AG09319 (cell line): ENCODE measurements at places on chromosomes 5 and 9.

DNA sequence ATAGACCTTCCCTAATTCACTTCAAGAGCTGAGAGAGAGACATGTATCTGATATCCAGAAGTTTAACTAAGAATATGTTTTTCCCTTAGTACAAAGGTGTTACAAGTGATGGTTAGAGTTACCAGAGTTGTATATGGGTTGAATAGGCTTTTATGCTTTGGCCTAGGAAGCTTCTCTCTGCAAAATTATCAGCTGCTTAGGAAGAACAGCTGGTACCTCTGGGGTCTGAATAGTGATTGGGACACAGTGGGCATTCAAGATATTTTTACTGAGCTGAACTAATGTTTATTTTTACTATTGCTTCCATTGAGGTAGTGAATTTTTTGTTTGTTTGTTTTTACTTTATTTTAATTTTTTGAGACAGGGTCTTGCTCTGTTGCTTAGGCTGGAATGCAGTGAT lies 67.6 kb upstream of the BASP1 start:
- DNase-seq: no peak

GRCh38 chr9:124810663-124811355 lies 33.9 kb downstream of the OLFML2A start:
- DNase-seq: no peak

GRCh38 chr5:15284706-15285105 lies 215.3 kb upstream of the FBXL7 start:
- DNase-seq: no peak

DNA sequence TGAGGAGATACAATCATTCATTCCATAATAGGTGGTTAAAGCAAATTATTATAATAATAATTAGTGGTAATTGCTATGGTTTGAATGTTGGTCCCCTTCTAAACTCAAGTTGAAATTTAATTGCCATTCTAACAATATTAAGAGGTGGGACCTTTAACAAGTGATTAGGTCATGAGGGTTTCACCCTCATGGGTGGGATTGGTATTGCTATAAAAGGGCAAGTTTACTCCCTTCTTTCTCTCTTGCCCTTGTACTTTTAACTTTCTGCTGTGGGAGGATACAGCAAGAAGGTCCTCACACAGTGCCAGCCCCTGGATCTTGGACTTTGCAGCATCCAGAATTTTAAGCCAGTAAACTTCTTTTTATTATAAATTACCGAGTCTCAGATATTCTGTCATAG lies 101.9 kb upstream of the PARP8 start:
- no peak for DNase-seq

DNA sequence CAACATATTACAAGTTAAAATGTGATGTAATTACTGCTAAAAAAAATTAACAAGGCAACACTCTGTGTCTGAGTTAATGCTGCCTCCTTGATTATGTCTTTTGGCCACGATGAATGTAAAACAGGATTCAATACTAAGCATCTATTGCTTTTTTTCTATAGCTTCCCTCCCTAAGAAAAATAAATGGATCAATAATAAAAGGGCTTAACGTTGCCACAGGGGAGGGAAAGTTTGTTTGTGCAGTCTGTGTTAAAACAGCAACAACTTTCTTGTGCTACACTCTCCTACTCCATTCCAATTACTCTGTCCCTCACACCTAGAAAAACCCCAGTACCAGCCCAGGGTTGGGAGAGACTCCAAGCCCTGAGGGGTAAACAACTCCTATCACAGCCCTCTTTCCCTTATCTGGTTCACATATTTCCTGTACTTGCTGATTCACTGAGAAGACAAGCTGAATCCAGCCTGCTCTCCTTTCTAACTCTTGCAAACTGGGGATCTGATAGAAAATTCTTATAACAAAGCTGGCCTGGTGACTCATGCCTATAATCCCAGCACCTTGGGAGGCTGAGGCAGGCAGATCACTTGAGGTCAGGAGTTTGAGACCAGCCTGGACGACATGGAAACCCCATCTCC lies 44.8 kb downstream of the PTPN3 start:
- DNase-seq: peak; percentile 19

DNA sequence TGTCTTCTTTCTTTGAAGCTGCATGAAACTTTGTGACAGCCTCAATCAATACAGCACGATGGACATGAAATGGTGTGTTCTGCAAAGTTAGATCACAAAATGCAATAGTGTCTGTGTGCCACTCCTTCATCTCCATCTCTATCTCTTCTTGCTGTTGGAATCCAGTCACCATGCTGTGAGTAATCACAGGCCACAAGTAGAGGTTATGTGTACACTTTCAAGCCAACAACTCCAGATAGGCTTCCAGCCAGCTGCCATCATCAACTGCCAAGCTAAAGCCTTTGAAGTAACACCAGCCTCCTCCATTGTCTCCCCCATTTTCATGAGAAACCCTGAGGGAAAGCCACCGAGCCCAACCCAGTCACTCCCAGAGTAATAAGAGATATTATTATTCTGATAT lies 360.6 kb downstream of the PTPRD start:
- no peak for DNase-seq

GRCh38 chr5:138371454-138371853 lies 19.0 kb downstream of the KDM3B start:
- DNase-seq: no peak

- DNase-seq: no peak
Observed at GRCh38 chr5:122656160-122656559, 118.7 kb upstream of the SNX2 start.

GRCh38 chr9:134494273-134494815 lies 147.3 kb upstream of the COL5A1 start:
- no peak for DNase-seq

DNA sequence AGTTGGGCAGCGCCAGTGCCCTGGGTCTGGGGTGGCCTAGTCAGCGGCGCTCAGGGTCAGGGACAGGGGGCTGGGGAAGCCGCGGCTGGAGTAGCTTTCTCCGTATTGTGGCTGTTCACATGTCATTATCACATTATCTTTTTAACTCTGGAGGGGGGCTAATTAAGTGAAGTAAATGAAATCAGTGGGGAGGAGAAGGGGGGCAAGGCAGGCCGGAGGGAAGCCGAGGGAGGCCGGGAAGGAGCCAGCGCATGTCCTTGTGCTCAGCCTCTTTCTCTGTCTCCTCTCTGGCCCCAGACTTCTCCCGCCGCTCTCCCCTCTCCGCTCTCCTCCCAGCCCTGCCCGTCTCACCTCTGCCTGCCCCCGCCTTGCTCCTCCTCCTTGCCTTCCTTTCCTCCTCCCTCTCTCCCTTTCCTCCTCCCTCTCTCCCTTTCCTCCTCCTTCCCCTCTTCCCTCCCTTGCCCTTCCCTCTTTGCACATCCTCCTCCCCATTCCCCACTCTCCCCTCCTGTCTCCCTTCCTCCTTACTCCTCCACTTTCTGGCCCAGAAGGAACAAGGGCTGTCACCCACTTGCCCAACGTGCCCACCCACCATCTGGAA lies 38.7 kb downstream of the ASS1 start:
- no peak for DNase-seq

GRCh38 chr5:2800035-2800434 lies 48.6 kb upstream of the IRX2 start:
- DNase-seq: no peak

DNA sequence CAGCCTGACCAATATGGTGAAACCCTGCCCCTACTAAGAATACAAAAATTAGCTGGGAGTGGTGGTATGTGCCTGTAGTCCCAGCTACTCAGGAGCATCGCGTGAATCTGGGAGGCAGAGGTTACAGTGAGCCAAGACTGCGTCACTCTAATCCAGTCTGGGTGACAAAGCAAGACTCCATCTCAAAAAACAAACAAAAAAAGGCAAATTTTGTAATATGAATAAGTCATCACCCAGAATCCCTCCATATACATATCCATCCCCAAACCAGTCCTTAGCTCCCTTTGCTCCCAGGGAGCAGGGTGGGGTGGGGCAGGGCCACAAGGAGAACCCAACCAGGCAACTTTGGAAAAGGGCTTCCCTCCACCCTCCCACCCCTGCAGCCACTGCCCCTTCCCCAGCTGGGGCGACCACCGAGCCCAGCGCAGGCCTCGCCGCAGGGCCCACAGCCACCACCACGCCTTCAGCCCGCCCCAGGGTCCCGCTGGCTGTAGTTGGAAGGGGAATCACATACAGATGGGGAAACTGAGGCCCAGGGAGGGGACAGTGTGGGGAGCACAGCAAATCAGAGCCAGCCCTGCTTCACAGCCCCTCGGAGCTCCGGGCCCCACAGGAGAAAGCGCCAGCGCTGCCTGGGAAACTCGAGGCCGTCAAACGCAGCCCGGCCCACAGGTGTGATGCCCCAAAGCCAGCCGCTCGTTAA lies 7.8 kb downstream of the NOTCH1 start:
- no peak for DNase-seq

GRCh38 chr9:98191671-98192502 lies 550 bp downstream of the CORO2A start:
- DNase-seq: no peak

- DNase-seq: no peak
Observed at GRCh38 chr9:133129001-133129795, 8.2 kb upstream of the RALGDS start.

DNA sequence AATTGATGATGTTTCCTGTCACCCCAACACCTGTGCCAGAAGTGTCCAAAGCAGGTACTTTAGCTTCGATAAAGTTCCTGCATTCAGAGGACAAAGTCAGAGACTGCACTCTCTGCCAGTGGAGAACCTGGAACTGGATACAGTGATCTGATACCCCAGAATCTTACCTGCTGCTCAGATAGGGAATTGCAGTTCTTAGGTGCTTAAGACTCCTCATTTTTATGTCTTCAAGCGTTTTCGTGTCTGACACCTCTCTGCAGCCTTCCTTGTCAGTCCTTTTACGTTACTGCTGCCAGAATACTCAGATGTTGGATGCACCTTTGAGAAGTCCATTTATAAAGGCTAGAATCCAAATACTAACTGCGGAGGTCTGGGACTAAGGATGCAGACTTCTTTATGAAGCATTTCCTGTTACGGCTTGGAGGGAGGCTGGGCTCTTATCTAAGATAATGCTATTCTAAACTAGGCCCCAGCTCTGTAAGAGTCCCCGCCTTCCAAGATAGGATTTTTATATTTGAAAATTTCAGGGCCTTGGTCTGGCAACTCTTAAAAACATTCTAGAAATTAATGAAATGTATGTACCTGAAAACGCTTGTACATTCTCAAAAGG lies 1.9 kb downstream of the ISOC1 start:
- DNase-seq: no peak

DNA sequence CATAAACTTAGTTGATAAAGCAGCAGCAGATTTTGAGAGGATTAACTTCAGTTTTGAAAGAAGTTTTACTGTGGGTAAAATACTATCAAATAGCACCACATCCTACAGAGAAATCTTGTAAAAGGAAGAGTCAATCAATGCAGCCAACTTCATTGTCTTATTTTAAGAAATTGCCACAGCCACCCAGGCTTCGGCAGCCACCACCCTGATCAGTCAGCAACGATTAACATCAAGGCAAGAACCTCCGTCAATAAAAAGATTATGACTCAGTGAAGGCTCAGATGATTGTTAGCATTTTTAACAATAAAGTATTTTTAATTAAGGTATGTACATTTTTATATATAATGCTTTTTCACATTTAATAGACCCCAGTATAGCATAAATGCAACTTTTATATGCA lies 122.3 kb upstream of the NR4A3 start:
- no peak for DNase-seq

DNA sequence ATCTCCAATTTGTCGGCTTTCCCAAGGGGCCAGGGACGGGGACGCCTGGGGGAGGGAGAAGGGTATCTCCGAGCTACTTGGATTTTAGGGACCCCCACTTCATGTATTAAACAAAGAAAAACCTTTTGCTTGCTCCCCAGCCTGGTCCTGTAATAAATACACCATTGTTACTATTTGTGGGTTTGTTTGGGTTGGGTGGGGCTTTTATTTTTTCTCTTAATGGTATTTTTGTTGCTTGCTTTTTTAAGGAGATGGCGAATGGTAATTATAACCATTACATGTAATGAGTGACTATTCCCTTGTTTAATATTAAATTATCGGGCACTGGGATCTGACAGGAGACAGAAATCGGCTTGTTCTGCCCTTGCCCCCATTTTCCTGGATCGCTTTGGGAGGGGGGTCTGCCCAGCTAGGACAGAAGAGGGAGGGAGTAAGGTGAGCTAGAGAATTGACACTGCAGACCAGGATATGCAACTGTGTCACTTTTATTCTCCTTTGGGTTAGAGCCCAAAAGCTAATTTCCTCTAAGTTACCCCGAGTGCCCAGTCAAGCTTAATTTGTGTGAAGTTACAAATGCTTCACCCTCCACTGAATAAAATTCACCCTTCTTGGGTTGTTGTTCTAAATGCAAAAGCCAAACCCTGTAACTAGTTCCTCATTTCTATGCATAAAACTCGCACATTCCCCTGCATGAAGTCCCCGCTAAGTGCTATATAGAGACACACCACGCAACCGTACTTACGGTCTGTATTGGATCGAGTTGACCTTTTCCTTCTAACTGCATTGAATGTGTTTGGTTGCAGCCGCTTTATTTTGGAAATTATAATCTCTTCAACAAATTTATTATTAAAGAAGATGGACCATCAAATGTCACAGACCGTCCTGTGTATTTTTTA lies 1.6 kb upstream of the ZNF608 start:
- DNase-seq: no peak

GRCh38 chr9:74431467-74431866 lies 65.7 kb upstream of the RORB start:
- no peak for DNase-seq

GRCh38 chr9:70318002-70318401 lies 59.2 kb downstream of the SMC5 start:
- no peak for DNase-seq

DNA sequence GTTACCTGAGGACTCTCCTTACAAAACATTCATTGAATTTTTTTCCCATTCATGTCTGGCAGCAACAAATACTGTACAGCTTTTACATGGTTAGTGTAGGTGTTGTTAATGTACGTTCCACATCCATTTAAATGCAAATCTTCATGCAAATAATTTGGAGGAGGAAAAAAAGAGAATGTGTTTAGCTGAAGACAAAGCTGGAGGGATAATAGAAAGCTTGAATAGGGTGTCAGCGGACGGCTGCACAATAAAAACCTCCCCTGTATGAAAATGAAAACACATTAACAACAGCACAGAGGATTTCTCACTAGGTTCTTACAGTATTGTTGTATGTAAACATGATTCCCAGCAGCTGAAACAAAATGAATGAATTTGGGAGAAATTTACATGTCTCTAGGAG lies 231.5 kb downstream of the ZNF608 start:
- no peak for DNase-seq

GRCh38 chr9:27888661-27889295 lies 315.5 kb upstream of the C9orf72 start:
- DNase-seq: no peak

DNA sequence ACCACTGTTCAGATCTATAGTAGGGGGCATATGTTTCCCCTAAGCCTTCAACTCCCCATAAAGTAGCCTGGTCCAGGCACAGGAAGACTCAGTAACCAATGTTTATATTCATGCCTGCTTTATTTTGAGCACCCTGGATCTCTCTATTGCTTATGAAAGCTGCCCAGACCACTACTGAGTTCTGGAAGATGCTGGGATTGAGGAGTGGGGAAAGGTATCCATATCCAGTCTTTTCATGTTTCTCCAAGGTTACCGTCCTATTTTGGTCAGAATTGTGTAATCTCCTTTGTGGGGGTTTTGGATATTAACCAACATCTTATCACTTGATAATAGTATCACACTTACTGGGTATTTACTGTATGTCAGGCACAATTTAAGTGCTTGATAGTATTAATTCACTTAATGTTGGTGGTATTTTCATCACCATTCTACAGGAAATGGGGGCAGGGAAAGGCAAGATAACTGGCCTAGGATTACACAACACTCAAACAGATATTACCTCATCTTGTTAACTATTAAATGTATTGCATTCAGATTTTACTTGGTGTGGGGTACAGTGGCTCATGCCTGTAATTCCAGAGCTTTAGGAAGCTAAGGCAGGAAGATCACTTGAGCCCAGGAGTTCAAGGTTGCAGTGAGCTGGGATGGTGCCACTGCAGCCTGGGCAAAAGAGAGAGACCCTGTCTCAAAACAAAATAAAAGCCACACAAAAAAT lies 36.3 kb downstream of the RUSC2 start:
- DNase-seq: no peak
